Caudate nucleus (tissue), 63 donors: ENCODE measurements at places on chromosomes 4 and X.

GRCh38 chr4:13294961-13295605, 189.1 kb downstream of the RAB28 start:
- DNase-seq = no peak

DNA sequence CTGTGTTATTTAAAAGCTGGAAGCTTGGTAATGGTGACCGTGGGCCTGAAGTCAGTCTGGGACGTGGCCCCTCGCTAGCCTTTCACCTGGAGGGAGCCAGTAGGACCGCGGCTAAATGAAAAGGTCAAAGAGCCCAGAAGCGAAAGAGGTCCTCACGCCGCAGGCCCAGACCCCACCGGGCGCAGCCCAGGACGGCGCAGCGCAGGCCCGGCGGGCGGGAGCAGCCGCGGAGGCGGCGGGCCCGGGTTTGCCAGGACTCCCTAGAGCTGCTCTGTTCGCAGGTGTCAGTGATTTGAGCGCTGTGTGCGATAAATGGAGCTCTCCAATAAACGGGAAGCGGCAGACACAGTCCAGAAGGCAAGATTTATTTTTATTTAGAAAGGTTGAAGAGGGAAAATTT, 56.2 kb upstream of the STIM2 start:
- no peak for DNase-seq

DNA sequence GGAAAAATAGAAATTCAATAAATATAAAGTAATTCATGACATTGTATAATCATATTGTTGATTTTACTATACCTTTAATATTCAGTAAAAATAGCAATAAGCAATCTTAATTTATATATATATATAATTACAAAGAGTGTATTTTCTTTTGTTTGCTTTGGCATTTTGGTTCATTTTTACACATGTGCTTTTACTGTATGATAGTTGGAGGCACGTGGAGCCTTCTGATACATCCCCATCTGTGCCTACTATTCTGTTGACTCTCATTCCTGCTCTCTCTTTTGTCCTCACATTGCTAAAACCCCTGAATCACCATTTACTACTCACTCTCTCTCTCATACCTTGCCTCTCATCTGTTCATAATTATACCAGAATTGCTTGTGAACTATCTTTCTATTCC, 106.4 kb upstream of the NDST4 start:
- no peak for DNase-seq

- peak; percentile 17 for DNase-seq
Observed at GRCh38 chr4:152534541-152535359, 1.1 kb downstream of the FBXW7 start.

GRCh38 chr4:143355540-143356217, 19.0 kb downstream of the GAB1 start:
- no peak for DNase-seq

DNA sequence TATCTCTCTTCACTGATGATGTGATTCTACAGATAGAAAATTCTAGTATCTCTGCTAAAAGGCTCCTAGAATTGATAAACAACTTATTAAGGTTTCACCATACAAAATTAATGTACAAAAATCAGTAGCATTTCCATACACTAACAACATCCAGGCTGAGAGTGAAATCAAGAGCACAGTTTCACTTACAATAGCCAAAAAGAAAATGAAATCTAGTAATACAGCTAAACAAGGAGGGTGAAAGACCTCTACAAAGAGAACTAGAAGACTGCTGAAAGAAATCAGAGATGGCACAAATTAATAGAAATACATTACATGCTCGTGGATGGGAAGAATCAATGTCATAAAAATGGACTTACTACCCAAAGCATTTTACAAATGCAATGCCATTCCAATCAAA, 751.9 kb downstream of the FSTL5 start:
- no peak for DNase-seq

DNA sequence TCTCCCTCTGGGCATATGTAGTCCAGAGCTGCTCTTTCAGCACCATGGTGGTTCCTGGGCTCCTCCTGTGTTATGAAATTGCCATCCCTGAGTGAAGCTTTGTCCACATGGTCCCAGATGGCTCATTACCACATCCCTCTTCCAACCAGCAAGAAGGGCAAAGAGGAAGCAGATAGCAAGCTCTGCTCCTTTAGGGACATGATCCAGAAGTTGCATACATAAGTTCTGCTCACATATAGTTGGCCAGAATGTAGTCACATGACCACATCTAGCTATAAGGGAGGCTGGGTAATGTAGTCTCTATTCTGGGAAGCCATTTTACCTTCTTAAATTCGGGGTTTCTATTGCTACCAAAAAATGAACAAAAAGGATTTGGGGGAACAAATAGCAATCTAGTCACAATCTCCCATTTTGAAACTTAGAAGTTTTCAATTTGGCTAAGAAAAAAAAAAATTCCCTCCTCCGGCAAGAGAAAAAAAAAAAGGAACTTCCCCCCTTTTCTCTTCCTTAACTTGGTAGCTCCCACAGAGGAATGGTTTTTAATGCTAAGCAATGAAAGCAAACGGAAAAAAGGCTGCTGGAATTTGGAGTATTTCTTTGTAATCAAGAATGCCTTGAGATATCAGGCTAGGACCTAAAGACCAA, 88.2 kb upstream of the USP9X start:
- no peak for DNase-seq

GRCh38 chrX:80266979-80267378, 153.3 kb upstream of the TENT5D start:
- no peak for DNase-seq

DNA sequence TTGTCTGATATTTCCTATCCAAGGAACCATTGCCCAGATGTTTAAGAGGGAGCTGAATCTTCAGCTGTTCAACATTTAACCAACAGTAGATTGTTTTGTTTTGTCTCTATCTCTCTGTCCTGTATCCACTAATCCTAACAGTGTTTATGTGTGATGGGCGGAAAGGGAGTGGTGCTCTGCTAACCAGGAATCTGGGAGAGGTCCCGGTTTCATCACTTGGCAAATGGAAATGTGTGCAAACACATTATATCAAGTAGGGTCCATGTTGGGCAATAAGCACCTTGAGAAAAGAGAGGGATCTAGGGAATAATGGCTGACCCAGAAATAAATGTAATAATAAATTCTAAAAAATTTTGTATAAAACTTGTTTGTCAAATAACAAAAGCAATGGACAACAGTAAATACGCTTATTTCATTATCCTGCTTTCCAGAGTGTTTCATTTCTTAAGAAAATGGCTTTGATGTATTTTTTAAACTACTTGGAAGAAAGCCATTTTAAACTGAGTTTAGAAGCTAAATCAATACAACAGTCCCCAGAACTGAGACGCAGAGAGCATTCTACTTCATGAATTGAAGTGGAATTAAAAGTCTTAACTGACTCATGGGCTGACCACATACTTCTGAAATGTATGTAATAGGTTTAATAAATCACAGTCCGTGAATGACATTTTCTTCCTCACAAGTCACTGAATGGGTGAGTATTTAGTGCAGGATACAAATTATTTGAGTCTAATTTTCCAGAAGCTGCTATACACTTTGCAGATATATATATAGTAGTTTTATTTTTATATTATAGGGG, 55.8 kb downstream of the EMCN start:
- DNase-seq = no peak

DNA sequence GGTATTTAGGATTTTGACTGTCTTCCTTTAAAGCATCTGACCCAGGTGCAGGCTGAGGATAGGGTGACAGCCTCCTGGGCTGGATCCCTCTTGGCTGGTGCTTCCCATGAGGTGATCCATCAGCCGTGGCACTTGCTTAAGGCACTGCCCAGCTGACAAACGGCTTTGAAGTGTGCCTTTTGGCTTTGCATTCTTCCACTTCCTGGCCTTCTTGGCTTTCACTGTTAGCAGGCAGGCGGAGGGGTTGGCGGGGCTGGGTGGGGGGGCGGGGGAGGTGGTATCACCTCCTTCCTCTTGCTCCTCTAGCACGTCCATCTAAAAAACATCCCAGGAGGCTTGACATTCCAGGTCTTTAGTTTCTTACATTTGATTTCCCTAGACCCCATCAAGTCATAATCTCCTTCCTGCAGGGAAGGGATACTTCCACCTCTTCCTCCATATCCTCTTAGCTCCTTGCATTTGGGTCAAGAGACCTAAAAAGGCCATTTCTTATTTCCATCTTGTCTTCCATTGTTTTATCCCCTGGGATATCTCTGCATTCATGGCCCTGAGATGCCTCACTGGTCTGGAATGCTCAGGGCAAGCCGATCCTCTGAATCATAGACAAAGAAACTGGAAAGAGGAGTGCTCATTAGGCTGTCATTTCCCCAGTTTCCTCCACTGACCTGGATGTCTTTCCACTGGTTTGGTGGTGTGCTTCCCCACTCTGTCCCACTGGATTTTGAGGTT, 11.3 kb upstream of the APLN start:
- DNase-seq = no peak

GRCh38 chrX:22206781-22207180, 65.9 kb upstream of the CBLL2 start:
- no peak for DNase-seq

- DNase-seq = no peak
Observed at GRCh38 chr4:46506876-46507275, 116.9 kb upstream of the GABRA2 start.

GRCh38 chr4:20193141-20193936, 58.4 kb upstream of the SLIT2 start:
- no peak for DNase-seq

GRCh38 chrX:139795196-139795595, 87.2 kb upstream of the MCF2 start:
- no peak for DNase-seq

DNA sequence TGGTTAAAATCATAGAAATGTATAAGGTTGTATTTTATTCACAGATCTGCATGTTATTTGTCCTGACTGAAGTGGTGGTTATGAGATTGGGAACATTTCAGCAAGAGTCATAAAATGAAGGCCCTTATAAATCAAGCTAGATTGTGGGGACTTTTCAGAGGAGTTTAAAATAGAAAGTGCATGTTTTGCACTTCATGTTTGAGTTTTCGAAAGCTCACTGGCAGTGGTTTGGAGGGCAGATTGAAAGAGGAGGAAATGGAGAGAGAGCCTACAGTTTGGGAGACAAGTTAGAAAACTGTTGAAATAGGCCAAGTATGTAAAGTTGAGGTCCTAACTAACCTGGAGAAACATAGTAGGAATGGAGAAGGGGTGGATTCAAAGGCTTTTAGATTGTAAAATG, 124.9 kb downstream of the KDM6A start:
- DNase-seq = no peak

GRCh38 chrX:11435568-11435967, 142.4 kb downstream of the AMELX start:
- DNase-seq = no peak

- no peak for DNase-seq
Observed at GRCh38 chrX:107448998-107449835, at the start of gene FRMPD3. TSS of gene FRMPD3 (plus strand) at chrX:107449652. CDS start at chrX:107526589, 76,937 bp downstream.

DNA sequence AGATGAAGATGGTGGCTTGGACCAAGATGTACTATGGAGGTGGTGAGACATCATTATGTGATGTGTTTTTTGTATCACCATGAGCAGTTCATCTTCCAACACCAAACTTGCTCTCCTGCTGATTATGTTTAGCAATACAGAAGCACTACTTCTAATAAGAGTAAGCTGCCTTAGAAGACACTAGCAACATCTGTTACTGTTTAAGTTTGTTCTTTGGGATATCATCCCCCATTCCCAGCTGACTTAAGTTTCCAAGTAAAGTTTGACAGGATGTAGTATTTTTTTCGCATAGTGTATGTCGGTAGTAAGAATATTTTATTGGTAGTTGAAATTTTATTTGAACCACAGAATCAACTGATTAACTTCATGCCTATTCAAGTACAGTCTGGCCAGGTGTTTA, 123.5 kb upstream of the BMPR1B start:
- DNase-seq = no peak

GRCh38 chr4:185394568-185395237, 1.0 kb downstream of the LRP2BP start:
- DNase-seq = no peak

- DNase-seq = no peak
Observed at GRCh38 chr4:105509714-105510113, 35.9 kb upstream of the PPA2 start.

DNA sequence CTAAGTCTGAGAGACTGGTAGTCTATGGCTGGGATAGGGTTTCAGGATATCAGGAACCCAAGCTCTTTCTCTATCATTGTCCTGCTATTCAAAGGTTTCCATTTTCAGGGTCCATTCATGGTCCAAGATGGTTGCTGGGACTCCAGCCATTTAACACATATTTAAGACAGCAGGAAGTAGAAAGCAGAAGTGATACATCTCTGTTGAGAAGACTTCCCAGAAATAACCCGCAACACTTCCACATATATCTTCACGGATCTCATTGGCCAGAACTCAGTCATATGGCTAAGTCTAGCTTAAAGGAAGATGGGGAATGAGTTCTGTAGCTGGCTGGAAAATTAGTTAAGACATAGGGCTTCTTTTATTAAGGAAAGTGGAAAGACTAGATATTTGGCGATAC, 23.8 kb downstream of the CTSO start:
- DNase-seq = no peak

DNA sequence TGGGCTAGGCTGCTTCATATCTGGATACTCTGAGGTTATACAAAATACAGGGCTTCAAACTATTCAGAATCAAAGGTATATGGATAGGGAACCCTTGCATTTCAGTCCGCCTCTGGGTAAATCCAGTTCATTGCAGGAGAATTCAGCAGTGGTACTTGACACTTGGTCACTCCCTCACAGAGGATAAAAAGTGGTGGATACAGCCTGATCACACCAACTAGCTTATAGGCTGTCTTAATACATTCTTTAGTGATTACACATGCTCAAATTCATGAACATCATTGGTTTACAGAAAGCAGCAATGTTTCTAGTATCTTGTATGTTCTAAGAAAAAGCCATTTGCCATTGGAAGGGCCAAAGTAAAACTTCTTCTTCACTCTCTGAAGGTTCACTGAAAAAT, 104.8 kb upstream of the PDE5A start:
- no peak for DNase-seq

DNA sequence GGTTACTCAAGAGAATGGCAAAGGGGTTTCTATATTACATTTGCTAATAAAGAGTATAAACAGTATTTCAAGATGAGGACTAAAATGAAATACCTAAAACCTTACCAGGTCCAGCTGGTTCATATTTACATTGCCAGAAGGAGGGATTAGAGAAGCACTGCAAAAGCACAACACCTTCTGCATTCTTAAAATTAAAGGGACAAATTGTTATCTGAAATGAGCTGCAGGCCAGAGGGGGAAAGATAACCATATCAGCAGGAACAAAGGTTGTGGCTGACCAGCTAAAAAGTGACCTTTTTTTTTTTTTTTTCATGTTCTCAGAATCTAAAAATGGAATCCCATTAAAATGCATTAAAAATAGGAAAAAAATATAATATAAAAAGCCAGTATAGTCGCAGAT, 39.7 kb downstream of the AFF2 start:
- DNase-seq = no peak

DNA sequence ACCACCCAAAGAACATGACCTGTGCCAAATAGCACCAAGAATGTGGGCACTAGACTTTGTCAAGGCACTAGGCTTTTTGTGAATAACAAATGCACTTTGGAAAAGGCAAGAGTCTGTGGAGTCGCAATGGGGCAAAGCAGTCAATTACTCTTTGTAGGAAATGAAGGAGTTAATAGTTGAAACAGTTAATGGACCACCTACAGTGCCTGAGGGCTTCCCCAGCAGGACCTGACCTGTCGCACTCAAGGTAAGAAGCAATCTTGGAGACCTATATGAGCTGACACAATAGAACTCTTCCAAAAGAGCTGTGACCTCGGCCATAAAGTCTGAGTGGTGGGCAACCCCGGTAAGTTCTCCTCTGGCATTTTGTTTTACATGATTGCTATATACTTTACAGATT, 49.2 kb upstream of the CAPN6 start:
- DNase-seq = no peak

GRCh38 chrX:72094894-72095293, 36.8 kb downstream of the RTL5 start:
- no peak for DNase-seq
